CD4-positive, alpha-beta T cell treated with Interleukin-21 for 1 hour (primary cell): ENCODE measurements at places on chromosomes 7 and 10.

GRCh38 chr7:32658467-32658869 lies 163.2 kb downstream of the AVL9 start:
- DNase-seq = no peak

- no peak for DNase-seq
These were observed 85.6 kb downstream of the PRKG1 start for GRCh38 chr10:51159841-51160240.

DNA sequence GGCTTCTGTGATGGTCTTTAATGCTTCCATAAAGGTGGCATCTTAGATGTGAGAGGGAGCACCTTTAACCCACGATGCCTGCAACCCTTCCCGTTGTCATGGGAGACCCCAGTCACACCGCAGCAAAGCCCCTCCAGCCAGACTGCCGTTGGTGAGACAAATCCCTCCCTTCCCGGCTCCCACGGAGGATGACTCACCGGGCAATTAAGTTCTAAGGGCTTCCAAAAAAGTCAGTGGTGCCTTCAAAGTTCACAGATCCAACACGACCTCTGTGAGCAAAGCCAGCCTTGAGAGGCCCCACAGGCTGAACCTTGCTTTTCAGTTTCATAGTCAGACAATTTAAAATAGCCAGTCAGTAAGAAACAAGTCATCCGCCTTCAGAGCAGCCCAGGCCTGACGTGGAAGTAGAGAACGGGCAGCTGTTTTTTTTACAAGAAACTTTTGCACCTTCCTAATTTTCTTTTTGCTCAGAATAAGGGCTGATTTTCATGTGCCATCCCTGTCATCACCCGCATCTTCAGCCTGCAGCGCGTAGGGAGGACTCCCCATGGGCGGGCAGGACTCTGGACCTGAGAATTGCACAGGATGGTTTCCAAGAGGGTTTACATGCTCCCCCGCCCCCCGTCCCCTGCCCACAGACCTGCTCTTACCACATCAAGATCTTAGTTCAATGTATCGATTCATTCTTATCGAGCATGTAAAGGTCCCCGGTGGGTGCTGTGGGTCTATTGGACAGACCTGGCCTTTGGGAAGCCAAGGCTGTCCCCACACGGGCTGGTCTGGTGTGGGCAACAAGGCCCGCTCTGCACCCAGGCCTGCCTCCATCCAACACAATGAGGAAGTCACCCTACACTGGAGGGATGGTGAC lies 333.9 kb downstream of the DNAJB6 start:
- DNase-seq = no peak

DNA sequence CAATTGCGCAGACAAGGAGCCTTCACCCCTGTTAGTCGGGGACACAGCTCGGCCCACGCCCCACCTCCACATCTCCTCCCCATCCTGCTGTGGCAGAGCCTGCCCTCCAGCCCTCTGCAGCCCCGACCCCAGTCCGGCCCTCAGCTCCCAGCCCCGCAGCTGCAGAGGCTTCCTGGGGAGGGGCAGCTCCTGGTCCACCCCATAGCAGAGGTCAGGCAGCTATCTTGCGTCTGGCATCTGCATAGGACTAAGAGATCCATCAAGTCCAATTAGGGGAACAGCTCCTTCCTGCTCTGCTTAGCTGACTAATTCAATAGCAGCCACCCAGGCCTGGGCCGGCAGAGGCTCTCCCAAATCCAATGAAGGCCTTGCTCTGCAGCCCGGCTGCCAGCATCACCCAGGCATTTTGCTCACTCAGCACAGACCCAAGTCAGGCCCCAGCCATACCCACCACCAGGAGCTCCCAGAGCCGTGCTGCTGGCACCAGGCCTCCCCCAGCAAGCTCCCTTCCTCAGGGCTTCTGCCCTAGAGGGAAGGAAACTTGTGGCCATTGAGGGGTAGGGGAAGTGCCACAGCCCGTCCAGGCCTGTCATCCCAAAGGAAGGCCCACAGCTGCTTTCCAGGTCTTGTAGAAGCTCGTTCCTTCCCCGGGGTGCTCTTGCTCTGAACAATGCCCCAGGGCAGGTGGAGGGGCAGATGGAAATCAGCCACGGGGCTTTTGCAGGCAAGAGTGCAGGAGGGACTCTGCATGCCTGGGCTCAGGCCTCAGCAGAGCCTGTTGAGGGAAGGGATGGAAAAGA lies 106.2 kb upstream of the RET start:
- no peak for DNase-seq

DNA sequence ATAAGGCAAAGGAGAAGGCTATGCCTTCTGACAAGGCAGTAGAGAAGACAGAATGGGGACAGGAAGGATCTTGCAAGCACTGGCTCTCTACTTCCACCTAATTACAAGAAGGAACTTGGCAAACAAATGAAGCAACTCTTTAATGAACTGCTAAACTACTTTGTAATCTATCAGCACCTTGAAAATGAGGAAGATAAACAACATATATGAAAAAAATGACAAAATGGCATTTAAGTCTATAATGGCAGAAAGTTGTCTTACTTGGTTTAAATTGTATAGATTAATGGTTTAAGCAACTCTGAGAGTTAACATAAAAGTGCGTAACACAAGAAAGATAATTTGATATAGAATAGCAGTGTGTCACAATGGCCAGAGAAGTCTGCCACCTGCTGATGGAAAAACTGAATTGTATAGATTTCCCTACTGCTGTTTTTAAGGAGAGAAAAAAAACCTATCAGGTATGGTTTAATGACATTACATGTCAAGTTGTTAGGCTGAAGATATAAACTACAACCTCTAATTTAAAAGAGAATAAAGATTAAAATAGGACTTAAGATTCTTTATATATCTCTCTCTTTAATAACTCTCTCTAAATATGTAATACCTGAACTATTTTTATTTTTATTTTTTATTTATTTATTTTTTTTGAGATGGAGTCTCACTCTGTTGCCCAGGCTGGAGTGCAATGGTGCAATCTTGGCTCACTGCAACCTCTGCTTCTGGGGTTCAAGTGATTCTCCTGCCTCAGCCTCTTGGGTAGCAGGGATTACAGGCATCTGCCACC lies 11.8 kb downstream of the NT5C3A start:
- DNase-seq = peak; percentile 68

- DNase-seq = no peak
These were observed 44.8 kb upstream of the KMT2E start for GRCh38 chr7:104969183-104969582.

- DNase-seq = no peak
These were observed 108.6 kb upstream of the GPR26 start for GRCh38 chr10:123557366-123558108.

GRCh38 chr10:27225642-27226257 lies 14.8 kb downstream of the ACBD5 start:
- DNase-seq = peak; percentile 48

DNA sequence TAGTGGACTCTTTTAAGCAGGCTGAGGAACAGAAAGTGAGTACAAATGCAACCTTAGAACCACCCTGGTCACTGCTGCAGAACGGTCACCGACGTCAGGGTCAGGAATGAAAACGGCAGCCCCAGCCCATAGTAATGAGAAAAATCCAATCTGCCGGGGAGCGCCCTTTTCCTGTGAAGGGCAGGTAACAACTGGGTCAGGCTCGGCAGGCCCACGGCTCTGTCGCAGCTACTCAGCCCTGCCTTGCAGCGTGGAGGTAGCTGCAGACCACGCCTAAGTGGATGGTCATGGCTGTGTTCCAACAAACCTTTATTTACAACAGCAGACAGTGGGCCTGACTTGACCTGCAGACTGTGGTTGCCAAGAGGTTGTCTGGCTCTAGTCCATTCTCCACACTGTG lies 563.2 kb downstream of the DNAJB6 start:
- no peak for DNase-seq

DNA sequence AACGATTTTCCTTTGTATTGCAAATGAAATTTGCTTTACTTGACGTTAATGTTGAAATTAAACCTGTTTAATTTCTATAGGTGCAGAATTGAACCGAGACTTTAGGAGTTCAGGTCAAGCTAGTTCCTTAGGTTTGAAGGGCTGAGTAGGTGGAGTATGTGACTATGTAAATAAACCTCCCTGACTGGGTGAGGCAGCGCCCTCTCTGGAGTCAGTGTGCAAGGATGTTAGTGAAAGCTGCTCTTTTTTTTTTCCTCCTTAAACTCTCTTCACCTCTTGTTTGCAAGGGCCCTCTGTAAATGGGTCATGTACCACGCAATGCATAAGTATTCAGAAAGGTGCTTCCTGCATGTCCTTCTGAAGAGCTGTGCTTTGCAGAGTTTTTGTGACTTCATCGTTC lies 33.8 kb downstream of the GALNT17 start:
- no peak for DNase-seq

- DNase-seq = no peak
These were observed 17.1 kb downstream of the LANCL2 start for GRCh38 chr7:55382251-55382650.

DNA sequence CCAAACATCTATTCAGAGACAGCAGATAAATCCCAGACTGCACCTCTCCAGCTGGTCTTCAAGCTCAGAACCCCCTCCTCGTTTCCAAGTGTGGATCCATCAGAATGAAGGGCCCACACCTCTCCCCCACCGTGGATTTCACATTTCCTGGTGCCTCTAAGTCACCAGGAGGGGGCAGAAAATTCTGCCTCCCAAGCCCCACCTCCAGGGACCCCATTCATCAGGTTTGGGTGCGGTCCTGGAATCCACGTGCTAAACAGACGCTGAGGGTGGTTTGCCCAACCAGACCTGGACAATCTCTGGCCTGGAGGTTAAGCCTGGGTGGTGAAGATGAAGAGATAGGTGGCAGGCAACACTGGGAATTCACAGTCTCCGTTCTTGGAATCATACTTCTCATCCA lies 92.4 kb downstream of the WDR11 start:
- no peak for DNase-seq

- DNase-seq = peak; percentile 61
These were observed 7.3 kb downstream of the FGFBP3 start for GRCh38 chr10:91901784-91902677.

- DNase-seq = no peak
These were observed 361.7 kb upstream of the ETV1 start for GRCh38 chr7:14351167-14351566.

DNA sequence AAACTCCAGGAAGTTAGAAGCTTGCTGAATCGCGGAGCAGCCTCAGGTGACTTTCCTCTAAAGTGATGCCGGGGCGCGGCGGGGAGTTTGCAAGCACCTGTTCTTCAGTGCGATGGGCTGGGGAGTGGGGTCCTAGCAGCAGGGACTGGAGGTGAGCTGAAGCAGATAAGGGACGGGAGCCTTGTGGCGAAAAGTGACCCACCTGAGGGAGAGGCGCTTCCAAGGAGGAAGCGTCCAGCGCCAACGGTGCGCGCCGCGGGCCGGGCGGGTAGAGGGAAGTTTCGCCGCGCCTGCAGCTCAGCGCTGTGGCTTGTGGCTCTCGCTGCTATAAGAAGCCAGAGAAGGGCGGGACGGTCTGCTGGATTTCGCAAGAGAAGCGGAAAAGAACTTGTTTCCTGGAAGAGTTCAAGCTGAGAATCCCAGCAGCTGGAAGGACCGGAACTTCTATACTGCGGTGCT lies at the start of gene STEAP4:
Gene STEAP4, minus strand, starts transcription at position 305 of the 459 bp plus-strand sequence. CDS start 22,625 bp downstream, outside the sequence.
- no peak for DNase-seq

DNA sequence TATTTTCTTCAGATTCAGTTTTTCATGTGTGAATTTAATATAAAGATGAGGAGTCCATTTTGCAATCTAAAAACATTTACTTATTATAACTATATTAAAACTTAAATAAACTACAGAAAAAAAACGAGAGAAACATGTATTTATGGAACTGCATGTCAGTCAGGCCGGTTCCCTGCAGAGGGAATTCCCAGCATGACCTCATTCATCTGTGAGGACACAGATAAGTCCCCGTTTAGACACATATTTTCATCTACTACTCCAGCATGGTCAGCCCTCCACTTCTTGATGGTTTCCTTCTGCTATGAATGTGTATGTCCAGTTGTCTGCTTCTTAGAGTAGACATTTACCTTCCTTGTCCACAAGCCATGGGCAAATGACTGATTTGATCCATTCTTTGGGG lies 339.1 kb downstream of the SEMA3D start:
- DNase-seq = no peak

DNA sequence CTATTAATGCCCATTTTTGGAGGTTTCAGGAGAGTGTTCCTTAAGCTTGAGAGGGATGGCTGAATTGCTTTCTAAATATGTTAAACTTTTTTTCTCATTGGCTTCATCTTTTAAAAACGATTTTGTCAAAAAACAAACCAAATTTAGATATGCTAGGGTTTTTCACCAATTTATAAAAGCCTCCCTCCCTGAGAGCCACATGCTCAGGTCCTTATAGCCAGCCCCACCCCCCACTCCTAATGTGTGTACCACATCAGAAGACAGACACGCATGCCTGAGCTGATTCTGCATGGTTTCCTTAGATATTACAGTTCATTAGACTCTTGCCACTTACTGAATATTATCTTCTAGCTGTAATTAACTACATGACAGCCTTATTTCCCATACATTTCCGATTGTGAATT lies 2.0 kb downstream of the CUL1 start:
- DNase-seq = peak; percentile 51

GRCh38 chr7:158228986-158229385 lies 358.6 kb downstream of the PTPRN2 start:
- DNase-seq = no peak

DNA sequence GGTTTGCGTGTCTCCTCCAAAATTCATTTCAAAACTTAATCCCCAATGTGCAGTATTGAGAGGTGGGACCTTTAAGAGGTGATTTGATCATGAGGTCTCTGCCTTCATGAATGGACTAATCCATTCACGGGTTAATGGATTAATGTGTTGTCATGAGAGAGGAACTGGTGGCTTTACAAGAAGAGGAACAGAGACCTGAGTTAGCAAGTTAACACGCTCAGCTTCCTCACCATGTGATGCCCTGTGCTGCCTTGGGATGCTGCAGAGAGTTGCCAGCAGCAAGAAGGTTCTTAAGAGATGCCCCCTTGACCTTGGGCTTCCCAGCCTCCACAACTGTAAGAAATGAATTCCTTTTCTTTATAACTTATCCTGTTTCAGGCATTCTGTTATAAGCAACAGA lies 3.7 kb upstream of the TCTN3 start:
- DNase-seq = peak; percentile 13

- DNase-seq = no peak
These were observed 27.8 kb downstream of the BPGM start for GRCh38 chr7:134674424-134674823.

DNA sequence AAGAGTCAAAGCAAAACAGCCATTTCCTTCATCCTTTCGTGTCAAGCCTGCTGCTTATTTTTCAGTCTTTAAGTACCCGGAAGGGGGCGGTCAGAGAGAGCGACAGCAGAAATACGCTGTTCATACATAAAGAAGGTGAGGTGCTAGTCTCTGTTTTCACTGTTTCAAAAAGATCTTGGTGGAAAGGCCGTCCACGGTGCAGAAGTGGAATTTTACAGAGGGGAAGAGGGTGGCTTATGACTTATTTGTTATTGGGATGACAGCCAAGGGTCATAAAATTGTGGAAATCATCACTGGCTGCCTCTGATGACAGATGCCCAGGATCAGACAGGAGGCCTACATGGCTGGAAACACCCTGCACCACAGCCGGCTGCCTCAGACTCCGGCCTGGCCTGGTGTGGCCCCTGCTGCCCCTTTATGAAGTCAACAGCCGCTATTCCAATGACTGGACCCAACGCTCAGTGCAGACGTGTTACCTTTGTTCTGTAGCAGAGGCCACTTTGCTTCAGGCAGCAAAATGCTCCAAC lies 57.0 kb downstream of the HIPK2 start:
- DNase-seq = peak; percentile 13
